Posterior vena cava (tissue), 2 donors: ENCODE measurements at places on chromosomes 7 and 10. TPM values are rescaled to one million over a fixed set of nuclear protein-coding genes. Genes with fewer than 3 reads are reported as not detected.

GRCh38 chr7:134648456-134648855 is 1.8 kb downstream of the BPGM start:
- DNase-seq: no peak

DNA sequence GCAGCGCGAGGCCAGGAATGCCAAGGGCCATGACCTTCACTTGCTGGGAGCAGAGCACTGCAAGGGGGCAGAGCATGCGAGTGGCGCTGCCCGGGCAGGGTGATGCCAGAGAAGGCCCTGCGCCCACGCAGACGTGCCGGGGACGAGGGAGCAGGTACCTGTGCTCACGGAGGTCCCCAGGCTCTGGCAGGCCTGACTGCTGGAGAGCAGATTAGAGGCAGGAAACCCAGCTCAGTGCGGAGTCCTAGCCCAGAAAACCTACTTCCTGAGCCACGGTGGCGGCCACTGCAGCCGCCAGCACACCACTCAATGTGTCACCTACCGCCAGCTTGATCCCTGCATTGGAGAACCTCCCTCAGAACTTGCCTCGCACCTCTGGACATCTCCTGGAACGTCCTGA is 148.4 kb downstream of the MAD1L1 start:
- DNase-seq: no peak

- peak; percentile 73 for DNase-seq
These were observed 175.3 kb downstream of the DIP2C start for GRCh38 chr10:514137-514671.

GRCh38 chr10:84521468-84521867 is 193.1 kb downstream of the CCSER2 start:
- no peak for DNase-seq

DNA sequence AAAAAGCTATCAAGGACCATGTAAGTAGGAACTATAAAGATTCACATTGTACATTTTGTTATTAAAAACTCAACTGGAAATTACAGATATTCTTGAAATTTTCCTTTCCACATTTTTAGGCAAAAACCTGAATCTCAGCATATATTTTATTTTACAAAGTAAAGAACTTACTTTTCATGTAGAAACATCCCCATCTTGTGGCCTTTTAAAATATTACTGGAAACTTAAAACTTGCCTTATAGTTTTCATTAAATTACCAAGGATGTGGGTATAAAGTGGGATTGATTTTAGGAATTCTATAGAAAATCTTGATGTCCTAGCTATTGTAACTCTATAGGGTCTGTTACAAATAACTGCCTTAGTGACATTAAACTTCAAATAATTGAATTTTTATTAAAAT is 10.6 kb downstream of the DBF4 start:
- DNase-seq: no peak

DNA sequence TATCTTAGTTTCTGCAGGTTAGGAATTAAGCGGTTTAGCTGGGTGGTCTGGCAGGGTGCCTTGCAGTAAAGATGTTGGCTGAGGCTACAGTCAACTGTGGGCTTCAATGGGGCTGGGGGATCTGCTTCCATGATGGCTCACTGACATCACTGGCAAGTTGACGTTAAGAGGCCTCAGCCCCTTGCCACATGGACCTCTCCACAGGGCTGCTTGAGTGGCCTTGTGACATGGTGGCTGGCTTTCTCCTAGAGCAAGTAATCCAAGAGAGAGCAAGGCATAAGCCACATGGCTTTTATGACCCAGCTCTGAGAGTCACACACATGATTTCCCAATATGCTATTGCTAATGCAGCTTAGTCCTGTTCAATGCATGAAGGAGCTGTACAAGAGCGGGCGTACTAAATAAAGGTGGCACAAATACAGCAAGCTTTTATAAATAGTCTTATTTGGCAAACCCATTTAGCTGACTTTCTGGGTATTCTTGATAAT is 109.1 kb downstream of the SEPTIN7 start:
- DNase-seq: no peak

GRCh38 chr10:23886355-23886754 is 322.6 kb upstream of the KIAA1217 start:
- no peak for DNase-seq

DNA sequence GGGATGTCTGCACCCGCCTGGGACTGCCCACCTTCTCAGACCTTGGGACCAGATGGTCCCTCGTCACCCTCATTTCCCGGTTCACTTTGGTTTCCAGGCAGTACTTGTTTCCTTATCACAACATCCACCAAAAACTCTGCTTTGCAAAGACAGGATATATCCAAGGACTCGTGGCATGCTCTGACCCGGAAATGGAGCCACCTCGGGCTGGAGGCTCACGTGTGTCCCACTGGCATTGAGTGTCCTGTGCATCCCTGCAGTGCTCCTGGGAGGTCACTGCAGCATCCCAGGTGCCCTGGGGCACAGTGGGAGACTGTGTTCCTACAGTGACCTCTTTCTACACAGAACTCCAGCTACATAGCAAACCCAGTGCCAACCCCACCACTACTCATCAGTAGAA is 611.9 kb upstream of the FOXK1 start:
- no peak for DNase-seq

DNA sequence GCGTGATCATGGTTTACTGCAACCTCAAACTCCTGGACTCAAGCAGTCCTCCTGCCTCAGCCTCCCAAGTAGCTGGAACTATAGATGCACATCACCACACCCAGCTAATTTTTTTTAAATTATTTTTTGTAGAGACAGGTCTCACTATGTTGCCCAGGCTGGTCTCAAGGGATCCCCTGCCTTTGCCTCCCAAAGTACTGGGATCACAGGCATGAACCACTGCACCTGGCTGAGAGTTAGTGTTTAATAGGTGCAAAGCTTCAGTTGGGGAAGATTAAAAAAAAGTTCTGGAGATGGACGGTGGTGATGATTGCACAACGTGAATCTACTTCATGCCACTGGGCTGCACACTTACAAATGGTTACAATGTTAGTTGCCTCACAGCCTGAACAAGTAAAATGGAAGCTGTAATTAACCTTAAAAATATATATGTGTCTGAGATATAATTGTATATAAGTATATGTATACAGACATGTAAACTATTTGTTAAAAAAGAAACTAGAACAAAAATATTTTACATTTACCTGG is 106.4 kb upstream of the ZNF438 start:
- DNase-seq: no peak

- no peak for DNase-seq
These were observed 35.0 kb downstream of the GPR141 start for GRCh38 chr7:37718585-37718984.

DNA sequence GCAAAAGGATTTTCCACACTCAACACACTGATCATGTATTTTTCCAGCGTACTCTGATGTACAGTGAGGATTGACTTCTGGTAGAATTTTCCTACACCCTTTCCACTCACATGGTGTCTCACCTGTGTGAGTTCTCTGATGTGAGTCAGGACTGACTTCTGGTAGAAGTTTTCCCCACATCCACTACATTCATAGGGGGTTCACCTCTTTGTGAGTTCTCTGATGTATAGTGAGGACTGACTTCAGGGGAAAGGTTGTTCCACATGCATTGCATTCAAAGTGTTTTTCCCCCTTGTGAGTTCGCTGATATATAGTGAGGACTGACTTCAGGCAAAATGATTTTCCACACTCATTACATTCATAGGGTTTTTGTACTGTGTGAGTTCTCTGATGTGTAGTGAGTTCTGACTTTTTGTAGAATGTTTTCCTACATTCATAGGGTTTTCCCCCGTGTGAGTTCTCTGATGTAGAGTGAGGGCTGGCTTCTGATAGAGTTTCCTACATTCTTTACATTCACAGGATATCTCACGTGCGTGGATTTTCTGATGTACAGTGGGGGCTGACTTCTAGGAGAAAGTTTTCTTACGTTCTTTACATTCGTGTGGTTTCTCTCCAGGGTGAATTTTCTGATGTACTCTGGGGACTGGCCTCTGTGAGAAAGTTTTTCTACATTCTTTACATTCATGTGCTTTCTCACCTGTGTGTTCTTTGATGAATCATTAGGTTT is 146.5 kb downstream of the GLRX3 start:
- no peak for DNase-seq

DNA sequence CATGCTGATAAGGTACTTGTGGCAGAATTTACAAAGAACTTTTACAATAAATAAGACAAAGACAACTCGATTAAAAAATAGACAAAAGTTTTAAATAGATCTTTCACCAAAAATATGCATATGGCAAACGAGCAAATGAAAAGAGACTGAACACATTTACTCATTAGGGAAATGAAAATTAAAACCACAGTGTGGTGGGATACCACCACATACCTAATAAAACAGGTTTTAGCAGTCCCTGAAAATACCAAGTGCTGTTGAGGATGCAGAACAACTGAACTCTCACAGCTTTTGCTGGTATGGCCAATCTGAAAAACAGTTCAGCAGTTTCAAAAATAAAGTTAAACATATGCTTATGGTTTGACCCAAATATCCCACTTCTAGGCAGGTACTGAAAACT is 205.4 kb upstream of the ADO start:
- DNase-seq: no peak

GRCh38 chr10:30215623-30216022 is 133.5 kb downstream of the MTPAP start:
- DNase-seq: no peak

- no peak for DNase-seq
These were observed 182.9 kb downstream of the BMPER start for GRCh38 chr7:34087892-34088891.

DNA sequence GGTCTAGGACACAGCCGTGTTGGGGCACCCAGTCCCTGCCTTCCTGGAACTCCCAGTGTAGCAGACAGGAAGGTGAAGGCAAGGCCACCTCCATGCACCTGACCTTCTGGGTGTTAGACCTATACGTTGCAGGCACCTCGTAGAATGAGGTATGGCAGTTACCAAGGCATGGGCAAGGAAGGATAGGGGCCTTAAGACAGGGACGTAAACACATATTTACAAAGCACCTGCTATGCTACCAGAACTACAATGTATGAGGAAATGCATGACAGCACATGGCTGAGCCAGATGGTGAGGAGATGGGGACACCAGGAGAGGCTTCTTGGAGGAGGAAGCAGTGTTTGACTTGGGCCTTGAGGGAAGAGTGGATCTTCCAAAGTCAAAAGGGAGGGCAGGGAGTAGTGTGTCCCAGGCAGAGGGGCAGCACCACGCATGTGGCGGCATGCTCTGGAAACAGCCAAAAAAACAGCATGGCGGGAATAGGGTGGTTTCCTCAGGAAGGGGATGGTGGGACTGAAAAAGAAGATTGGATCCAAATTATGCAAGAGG is 231.2 kb downstream of the FANK1 start:
- no peak for DNase-seq

GRCh38 chr7:100959894-100960293 is 9.5 kb upstream of the MUC12 start:
- no peak for DNase-seq

DNA sequence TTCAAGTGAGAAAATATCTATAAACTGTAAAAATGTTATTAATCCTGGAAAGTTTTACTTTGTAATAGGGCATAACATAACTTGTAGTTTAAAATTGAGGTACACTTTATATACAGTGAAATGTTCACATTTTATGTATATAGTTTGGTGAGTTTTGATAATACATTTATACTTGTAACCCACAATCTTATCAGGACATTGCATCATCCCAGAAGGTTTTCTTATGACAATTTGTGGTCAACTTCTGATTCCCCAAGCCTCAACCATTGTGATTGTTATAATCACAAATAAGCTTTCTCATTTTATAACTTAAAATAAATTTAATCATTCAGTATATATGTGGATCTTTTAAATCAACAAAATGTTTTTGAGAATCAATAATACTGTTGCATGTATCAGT is 151.1 kb downstream of the TFPI2 start:
- DNase-seq: no peak

DNA sequence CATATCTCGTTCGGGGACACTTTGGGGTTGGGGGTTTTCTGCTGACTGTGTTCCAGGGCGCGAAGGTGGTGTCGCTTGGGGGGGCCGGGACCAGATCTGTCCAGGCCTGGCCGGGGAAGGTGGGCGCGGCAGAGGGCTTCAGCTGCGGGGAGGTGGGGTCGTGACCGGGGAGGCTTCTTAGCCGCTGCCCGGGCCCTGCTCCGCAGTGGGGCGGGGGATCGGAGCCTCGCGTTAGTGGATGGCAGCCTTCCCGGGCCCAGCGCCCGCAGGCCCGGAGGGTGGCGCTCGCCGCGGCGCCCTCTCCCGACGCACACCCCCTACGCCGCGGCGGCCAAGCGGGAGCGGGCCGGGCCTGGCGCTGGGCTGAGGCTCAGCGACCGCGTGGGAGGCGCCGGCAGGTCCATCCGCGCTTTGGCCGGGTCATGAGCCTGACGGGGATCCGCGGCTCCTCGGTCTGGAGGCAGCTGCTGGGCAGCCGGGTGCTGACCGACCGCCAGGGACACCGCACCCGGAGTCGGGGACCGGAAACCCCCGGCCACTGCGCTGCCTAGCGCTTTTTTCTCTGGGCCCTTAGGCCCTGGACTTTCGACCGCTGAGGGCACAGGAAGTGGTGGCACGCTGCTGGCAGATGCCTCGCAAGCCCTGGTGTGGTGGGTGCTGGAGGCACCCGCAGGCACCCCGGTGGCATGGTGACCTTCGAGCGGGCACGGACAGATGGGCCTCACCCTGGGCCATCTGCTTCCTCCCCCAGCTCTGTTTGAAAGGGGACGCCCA is 1.2 kb downstream of the AGAP3 start:
- no peak for DNase-seq

GRCh38 chr7:31835471-31835870 is 148.5 kb downstream of the PPP1R17 start:
- no peak for DNase-seq

DNA sequence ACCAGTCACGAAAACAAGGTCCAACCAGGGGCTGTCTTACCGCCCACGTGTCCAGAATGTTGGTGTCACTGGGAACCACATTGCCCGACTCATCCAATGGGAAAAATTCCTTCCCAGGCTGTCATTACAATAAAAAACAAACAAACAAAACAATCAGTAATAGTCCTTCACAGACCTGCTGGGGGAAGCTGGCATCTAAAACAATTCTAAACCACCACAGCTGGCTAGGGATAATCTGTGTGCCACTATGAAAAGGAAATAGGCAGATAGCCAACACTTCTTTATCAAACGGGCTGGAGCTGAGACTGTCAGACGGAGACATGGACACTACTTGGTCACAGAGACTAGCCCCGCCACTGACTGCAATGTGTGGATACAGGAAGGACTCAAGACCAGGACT is 9.2 kb downstream of the AKR1B1 start:
- no peak for DNase-seq

- DNase-seq: no peak
These were observed 25.8 kb downstream of the STEAP1 start for GRCh38 chr7:90180011-90180585.

CHST3 gene
- total RNA-seq: 34.9 TPM

FKBP9 gene
- 163 TPM for total RNA-seq

FAM25A gene
- not detected for total RNA-seq

ITIH5 gene
- 67.0 TPM for total RNA-seq

SEMA4G gene
- total RNA-seq: 1.1 TPM

SPDYE11 gene
- not detected for total RNA-seq

EZH2 gene
- total RNA-seq: 1.7 TPM

NUDT13 gene
- total RNA-seq: 2.1 TPM

PRF1 gene
- total RNA-seq: 5.2 TPM

UNCX gene
- not detected for total RNA-seq

TMEM225B gene
- total RNA-seq: 2.0 TPM

CPSF4 gene
- 25.7 TPM for total RNA-seq

KIF5B gene
- 225 TPM for total RNA-seq

OR2A42 gene
- 0.14 TPM for total RNA-seq

NEBL gene
- 3.5 TPM for total RNA-seq

C7orf57 gene
- total RNA-seq: not detected

CARD11 gene
- 1.9 TPM for total RNA-seq
